ENCODE measurements at places on chromosomes 2 and 18. TPM values are rescaled to one million over a fixed set of nuclear protein-coding genes. Genes with fewer than 3 reads are reported as not detected.
A peak's percentile ranks its signal among the peaks of the same experiment; 100 is the strongest.

The PROKR1 gene
- total RNA-seq = not detected

GRCh38 chr2:137910641-137911040, 53.6 kb upstream of the HNMT start:
- DNase-seq = no peak

The FEV gene
- total RNA-seq = not detected

DNA sequence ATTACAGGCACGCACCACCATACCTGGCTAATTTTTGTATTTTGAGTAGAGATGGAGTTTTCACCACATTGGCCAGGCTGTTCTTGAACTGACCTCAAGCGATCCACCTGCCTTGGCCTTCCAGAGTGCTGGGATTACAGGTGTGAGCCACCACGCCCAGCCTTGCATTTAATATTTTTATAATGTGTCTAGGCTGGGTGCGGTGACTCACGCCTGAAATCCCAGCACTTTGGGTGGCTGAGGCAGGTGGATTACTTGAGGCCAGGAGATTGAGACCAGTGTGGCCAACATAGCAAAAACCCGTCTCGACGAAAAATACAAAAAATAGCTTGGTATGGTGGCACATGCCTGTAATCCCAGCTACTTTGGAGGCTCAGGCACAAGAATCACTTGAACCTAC, 3.2 kb downstream of the RPL37A start:
- DNase-seq = no peak

The NGEF gene
- 8.1 TPM for total RNA-seq

The SULT1C4 gene
- total RNA-seq = 3.4 TPM

The FAM98A gene
- total RNA-seq = 51.3 TPM

The FRZB gene
- 11.8 TPM for total RNA-seq

The SLC35F5 gene
- 75.9 TPM for total RNA-seq

GRCh38 chr2:33069894-33070651, 123.3 kb downstream of the LTBP1 start:
- DNase-seq = peak; percentile 75

DNA sequence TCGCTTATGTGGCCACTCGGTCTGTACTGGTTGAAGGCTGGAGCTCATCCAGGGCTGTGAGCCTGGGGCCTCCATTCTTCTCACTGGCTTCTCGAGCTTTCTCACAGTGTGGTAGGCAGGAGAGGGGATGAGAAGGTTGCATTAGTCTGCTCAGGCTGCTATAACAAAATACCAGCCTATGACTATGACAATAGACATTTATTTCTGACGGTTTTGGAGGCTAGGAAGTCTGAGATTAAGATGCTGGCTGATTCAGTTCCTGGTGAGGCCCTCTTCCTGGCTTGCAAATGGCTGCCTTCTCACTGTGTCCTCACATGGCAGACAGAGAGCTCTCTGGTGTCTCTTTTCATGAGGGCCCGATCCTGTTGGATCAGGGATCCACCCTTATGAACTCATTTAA, 6.2 kb upstream of the STK25 start:
- no peak for DNase-seq

The SERPINB13 gene
- not detected for total RNA-seq

DNA sequence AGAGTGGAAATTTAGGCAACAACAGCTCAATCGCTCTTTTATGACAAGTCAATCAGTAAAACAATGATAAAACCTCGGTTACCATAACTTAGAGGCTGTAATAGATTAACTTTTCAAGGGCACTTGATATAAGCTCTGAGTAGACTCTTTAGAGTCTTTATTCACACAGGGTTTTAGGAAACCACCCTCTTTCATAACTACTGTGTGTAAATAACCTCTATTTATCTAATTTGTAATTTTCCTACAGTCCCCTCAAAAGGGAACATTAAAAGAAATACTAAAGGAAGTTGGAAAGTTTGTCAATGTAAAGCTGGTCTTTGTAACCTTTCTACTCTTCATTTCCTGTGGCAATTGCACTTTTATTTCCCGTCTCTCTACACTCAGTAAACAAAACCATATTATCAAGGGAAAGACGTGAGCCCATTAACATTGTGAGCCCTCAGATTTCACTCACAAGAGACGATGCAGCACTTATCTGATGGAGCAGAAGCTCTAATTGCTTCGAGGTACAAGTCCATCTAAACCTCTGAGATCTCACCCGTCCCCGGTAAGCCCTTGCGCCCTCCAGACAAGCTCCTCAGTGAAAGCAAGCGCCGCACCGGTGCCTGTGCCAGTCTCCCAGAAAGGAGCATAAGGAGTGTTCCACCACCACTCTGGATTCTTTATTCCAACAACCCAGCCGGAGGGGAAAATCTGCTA, 1.1 kb upstream of the HOXD1 start:
- no peak for DNase-seq

Data from ureter (tissue), 1 donor.